Epithelial cell of proximal tubule (primary cell): ENCODE measurements at places on chromosomes 4 and X.

GRCh38 chr4:63085091-63085490 is 1324.2 kb downstream of the TECRL start:
- no peak for DNase-seq

GRCh38 chrX:119692191-119693039 is 553 bp downstream of the SEPTIN6 start:
- DNase-seq = no peak

DNA sequence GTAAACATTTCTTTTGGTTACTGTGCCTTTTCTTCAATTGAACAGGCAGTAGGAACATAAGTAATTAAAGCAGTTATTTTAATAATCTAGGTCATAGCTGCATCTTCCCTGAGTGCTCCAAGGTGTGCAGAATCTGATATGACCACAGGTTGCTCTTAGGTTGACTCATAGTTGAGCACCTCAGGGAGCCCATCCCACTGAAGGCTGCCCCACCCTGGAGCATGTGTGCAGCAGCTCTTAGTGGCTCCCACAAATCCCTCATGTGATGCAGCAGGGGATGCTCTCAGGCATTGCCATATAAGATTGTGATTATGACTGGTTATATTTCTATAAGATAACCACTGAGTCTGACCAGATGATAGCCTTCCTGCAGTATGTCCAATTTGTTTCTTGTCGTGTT is 72.3 kb downstream of the ZNF518B start:
- DNase-seq = no peak

DNA sequence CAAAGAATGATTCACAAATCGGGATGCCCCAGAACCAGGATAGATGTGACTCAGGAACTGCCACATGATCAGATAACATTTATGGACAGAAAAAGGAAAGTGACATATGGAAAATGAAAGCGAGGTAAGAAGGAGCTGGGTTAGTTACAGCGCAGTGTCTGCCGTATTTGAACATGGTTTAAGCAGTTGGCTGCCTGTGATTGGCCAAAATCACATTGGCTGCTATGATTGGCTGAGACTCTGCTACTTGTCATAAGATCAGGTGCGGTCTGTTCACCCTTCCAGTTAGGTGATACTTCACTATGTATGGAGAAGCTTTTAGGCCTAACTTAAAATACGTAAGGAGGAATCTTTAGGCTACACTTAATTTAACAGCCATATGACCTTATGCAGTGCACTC is 322.7 kb upstream of the HAND2 start:
- DNase-seq = no peak

GRCh38 chr4:87541521-87541920 is 12.3 kb upstream of the SPARCL1 start:
- no peak for DNase-seq

GRCh38 chrX:130267956-130268448 is 697 bp downstream of the ZNF280C start:
- no peak for DNase-seq

- no peak for DNase-seq
Observed at GRCh38 chr4:90122355-90122748, 4.8 kb upstream of the CCSER1 start.

- no peak for DNase-seq
Observed at GRCh38 chr4:150033081-150033480, 45.2 kb upstream of the DCLK2 start.

GRCh38 chr4:22678940-22679854 is 13.5 kb upstream of the GBA3 start:
- DNase-seq = no peak

GRCh38 chr4:143183513-143184216 is 1.1 kb upstream of the USP38 start:
- peak; percentile 20 for DNase-seq

GRCh38 chrX:105315248-105315647 is 94.8 kb upstream of the TEX13A start:
- DNase-seq = no peak

- no peak for DNase-seq
Observed at GRCh38 chrX:136199365-136199764, 51.8 kb downstream of the MAP7D3 start.

GRCh38 chr4:5839751-5840674 is 52.9 kb downstream of the CRMP1 start:
- DNase-seq = no peak

DNA sequence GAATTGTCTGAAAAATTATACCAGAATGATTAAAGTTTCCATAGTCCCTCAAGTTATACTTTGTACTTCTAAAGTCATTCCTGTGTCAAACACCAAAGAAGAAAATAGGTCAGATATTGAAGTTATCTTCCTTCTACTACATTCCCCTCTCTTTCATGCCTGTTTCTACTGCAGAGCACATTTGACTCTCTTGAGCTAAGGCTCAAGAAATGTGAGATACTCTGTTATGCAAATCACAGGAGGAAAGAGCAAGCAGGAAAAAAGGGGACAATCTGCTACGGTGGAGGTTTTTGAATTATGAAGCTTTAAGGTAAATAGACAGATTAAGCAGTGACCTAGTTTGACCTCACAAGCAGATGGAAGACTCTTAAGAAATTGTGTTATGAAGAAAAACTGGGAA is 198.9 kb upstream of the LDB2 start:
- no peak for DNase-seq

DNA sequence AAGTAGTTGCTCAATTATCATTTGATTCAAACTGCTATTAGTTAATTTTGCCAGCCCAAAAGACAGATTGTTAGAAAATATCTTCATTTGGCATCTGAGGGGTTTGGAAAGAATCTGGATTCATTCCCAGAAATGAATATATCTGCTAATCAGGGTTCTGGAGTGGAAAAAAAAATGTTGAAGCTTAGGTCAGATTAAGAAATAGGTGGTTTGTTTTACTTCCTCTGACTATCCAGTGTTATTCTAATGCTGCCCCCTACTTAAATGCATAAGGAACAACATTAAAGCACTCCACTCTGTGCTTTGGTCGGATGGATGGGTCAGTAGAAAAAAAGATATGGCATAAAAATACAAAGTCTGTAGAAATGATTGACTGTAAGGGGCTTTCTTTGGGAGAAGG is 89.0 kb downstream of the LUZP4 start:
- DNase-seq = no peak

DNA sequence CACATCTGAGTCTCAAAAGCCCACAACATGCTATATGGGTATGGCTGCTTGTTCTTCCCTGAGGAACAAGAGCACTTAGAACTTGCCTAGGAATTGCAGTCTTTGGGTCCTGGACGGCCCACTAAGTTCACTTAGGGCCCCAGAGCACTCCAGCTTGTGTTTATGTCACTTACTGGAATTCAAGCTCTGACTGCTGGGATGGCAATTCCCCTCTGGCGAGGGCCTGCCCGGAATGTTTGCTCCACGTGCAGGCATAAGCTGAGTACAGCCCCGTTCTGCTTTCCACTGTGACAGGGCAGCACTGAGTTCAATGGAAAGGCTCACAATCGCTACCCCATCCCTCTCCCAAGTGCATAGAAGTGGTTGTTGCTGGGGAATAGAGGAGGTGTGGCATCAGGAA is 25.9 kb upstream of the RASSF6 start:
- DNase-seq = no peak

- DNase-seq = no peak
Observed at GRCh38 chrX:115467961-115468360, 93.0 kb upstream of the PLS3 start.

DNA sequence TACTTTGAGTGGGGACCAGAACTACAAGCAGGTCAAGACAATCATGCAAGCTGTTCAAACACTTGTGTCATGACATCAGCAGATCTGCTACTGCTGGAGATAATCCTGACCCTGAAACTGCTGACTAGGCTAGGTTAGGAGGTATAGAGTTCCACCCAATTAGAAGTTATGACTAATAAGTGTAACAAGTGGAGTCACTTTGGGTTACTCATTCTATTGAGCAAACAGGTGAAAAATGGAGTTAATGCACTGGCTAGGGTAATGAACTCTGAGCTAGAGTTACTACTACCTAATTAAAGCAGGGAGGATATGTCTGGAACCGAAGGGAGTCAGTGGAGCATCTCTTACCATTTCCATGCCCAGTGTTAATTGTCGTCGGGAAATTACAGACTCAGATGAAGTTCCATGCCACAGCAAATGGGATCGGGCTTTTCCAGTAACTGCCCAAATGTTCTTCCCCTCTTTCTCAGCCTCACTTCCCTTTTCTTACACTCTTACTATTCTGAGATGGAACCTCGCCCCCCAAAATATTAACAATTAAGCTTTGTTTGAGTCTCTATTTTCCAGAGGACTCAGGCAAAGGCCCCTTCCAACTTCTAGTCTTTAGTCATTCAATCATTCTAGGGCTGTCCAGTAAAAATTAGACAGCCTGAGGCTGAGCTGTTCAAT is 19.8 kb upstream of the MANBA start:
- peak; percentile 93 for DNase-seq

DNA sequence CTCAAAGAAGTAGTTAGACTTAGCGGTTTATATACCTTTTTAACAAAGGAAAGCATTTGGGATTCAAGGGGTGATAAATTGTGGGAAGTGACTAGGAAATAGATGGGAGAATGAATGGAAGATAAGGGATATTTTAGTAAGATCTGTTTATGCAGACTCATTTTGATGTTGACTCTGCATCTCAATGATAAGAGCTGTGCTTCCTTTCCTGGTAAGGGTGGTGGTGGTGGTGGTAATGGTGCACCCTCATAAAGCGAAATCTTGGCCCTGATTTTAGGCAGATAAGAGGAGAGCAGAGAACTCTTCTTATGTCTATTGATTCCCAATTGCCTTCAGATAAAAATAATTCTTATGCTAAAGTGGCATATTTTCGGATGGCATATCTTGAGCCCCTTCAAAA is 197.1 kb downstream of the SPRY1 start:
- DNase-seq = no peak

GRCh38 chr4:170089274-170089667 is 485 bp downstream of the AADAT start:
- no peak for DNase-seq

DNA sequence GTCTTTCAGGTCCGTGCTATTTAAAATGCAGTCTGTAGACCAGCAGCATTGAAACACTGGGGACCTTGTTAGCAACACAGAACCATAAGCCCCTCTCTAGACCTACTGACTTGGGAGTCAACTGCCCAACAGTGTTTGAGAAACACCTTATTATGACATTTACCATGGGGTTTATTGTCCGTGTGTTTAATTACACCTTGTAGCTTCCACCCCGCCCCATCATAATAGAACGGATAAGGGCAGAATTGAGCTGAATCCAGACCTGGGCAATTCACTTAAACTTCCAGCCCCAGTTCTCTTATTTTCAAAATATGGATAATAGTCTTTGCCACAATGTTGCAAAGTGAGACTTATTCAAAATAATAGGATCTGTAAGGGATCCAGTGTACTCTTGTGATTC is 30.6 kb upstream of the CLNK start:
- no peak for DNase-seq

GRCh38 chr4:81628489-81628888 is 156.8 kb upstream of the RASGEF1B start:
- DNase-seq = peak; percentile 45

- DNase-seq = no peak
Observed at GRCh38 chr4:78984593-78984992, 45.4 kb upstream of the PAQR3 start.

- DNase-seq = no peak
Observed at GRCh38 chr4:3268395-3269104, 19.6 kb downstream of the MSANTD1 start.

DNA sequence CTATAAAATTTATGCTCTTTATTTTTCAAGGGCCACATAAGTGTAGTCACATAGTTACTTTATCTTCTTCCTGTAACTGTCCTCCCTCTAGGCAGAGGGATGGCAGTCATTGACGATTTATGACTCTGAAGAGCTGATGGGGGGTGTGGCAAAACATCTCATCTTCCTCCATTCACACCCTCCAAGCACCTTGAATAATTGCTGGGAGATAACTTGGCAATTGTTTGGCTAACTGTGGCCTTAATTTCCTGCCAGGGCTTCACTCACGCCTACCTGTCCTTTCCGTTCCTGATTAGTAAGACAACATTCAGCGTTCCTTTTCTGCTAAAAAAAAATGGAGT is 329.2 kb downstream of the ARHGAP10 start:
- no peak for DNase-seq

- DNase-seq = no peak
Observed at GRCh38 chr4:152655272-152656129, 24.3 kb downstream of the TMEM154 start.

DNA sequence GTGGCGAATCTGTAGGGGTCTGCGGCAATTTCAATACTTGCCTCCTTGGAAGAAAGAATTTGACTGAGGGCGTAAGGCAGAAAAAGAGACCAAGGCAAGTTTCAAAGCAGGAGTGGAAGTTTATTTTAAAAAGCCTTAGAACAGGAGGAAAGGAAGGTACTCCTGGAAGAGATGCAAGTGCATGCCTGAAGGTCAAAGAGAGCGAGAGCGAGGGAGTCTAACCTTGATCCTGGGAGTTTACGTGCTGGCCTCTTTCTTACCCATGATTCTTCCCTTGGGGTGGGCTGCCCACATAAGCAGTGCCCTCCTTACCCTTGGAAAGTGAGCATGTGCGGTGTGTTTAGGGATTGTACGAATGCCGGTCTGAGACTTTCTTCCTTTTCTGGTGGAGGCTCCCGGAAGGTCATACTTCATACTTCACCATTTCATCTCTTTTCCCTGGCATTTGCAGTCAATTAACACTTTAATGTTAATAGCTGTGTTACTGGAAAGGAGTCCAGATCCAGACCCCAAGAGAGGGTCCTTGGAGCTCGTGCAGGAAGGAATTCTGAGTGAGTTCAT is 40.0 kb downstream of the ARSD start:
- DNase-seq = no peak

DNA sequence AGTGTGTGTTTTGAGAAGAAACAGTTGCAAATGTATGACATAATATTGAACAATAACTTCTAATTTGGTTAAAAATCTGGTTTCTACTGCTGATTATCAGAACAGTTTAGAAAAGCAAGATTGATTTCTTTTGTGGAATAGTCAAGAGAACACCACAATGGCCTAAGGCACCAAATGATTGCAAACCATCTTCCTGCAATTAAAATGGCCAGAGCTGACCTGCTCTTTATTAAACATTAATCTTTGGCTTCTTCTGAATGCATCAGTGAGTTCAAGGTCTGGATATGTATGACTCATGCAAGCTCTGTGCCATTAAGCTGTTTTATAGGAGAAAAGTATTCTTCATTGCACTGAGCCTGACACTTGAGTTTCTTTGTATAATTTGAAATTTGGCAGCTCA is 107.8 kb upstream of the PDHA2 start:
- DNase-seq = peak; percentile 82

- no peak for DNase-seq
Observed at GRCh38 chr4:106195435-106195950, 120.5 kb downstream of the TBCK start.
